ENCODE measurements at places on chromosomes 6 and 20.

GRCh38 chr6:45512717-45513116 lies 135.0 kb upstream of the SUPT3H start:
- no peak for DNase-seq

- DNase-seq, result peak; percentile 84
Observed at GRCh38 chr20:47792021-47792618, 6.8 kb upstream of the SULF2 start.

DNA sequence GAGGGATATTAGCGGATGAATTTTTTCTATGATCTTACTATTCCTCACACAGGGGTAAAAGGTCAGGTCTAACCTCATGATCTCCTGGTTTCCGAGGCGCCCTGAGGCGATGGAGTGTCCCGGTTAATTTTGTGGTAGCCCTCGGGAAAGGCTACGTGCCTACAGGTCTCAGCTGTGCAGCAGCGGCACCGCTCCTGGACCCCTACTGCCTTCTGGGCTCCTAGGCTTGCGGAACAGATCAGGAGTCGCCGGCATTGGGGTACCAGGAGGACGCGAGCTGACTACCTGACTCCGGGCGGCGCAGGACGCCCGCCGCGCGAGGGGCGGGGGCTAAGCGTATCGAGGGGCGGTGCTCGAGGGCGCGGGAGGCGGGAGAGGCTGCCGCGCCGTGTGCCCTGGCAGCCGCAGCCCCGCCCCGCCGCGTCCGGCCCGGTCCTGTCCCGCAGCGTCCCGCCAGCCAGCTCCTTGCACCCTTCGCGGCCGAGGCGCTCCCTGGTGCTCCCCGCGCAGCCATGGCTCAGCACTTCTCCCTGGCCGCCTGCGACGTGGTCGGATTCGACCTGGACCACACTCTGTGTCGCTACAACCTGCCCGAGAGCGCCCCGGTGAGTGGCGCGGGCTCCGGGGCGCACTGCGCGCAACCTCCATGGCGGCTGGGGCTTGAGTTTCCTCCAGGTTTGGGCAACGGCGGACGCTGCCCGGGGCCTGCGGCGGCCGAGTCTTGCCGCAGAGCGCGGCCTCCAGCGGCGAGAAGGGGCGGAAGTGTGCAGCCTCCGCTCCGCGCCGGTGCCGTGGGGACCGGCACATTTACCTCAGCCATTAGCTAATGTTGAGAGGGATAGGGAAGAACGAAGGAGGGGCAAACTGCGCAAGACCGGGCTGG lies at the start of gene NT5DC1:
TSS of gene NT5DC1 (plus strand) at position 435 of the 883 bp plus-strand sequence. CDS start at position 513, 78 bp downstream.
- peak; percentile 83 for DNase-seq

- no peak for DNase-seq
Observed at GRCh38 chr20:15645816-15646215, 927.4 kb downstream of the KIF16B start.

GRCh38 chr6:141326925-141327324 lies 805.8 kb upstream of the GJE1 start:
- no peak for DNase-seq

GRCh38 chr6:110618591-110619267 lies 142.3 kb upstream of the SLC22A16 start:
- no peak for DNase-seq

DNA sequence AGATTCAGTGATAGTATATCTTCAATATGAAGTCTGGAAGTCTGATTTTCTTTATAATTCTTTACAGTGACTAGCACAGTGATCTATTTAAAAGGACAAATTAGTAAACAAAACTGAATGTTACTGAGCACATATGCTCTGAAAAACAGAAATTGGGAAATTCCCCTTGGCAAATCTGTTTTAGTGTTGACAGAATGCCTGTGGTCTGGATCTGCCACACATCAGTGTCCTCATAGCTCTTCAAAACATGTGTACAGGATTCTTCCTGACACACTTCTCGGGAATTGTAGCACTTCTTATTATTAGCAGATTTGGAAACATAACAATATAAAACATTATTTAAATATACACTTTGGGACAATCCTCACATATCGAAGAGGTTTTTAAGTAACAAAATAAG lies 354.3 kb downstream of the COL12A1 start:
- no peak for DNase-seq

GRCh38 chr6:95366414-95366813 lies 210.9 kb upstream of the MANEA start:
- no peak for DNase-seq

DNA sequence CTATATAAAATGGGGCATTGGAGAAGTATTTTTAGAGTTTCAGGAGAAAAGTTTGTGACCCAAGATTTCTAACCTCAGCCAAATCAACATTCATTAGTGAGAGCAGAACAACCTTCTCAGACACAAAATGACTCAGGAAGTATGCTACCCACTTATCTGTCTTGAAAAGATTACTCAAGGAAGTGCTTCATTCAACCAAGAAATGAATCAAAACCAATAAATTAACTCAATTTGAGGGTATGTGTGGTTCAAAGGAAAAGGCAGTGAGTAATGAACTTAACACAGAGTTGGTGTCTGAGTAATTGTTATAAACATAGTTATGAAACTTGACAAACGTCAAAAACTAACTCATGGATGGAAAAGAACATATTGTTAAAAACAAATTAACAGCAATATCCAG lies 227.6 kb downstream of the HAO1 start:
- no peak for DNase-seq

DNA sequence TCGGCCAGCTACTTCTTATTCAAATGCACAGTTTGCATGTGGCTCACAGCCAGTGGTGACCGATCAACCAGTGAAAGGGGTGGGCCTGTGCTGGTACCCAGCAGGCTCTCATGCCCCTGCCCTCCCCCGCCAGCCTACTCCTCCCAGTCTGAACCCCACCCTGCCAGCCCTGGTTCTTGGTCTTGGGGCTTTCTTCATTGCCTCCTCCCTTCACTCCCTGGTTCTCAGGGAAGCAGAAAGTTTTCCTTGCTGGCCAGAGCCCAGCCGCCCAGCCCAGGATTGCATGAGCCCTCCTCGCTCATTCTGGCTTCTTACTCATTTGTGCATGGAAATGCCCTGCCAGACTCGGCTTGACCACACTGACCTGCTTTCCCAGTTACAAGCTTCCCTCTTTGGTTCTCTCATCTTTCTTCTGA lies 40.8 kb downstream of the KCNK17 start:
- no peak for DNase-seq

GRCh38 chr6:14278446-14278845 lies 160.9 kb downstream of the CD83 start:
- no peak for DNase-seq

GRCh38 chr6:45915780-45916468 lies 99.7 kb downstream of the CLIC5 start:
- no peak for DNase-seq

- no peak for DNase-seq
Observed at GRCh38 chr6:1910621-1911407, 301.1 kb downstream of the FOXC1 start.

GRCh38 chr6:111605100-111605751 lies 452 bp downstream of the TRAF3IP2 start:
- DNase-seq, result peak; percentile 80

DNA sequence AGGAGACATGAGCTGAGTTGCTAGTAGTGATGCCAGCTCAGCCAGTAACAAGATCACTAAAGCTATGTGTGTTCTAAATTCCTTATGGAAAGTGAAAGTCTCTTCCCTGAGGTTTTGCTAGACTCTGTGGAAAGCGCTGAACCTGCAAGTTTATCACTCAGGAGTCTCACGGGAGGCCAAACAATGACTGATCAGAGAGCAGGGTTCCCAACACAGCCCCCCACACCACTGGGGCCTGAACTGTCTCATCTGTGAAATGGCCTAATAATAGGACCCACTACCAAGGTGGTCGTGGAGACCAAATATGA lies 19.9 kb downstream of the ACSS1 start:
- no peak for DNase-seq

DNA sequence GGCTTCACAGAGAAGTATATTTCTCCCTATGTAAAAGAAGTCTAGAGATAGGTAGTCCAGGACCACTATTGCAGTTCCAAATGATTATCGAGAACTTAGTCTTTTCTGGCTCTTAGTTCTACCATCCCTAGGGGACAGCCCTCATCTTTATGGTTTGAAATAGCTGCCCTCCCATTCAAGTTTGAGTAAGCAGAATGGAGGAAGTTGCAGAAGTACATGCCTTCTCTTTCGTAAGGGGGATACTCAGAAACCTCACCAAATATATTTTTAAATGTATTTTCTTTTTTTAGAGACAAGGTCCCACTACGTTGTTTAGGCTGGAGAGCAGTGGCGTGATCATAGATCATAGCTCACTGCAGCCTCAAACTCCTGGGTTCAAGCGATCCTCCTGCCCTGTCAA lies 236.8 kb upstream of the RREB1 start:
- DNase-seq, result no peak

DNA sequence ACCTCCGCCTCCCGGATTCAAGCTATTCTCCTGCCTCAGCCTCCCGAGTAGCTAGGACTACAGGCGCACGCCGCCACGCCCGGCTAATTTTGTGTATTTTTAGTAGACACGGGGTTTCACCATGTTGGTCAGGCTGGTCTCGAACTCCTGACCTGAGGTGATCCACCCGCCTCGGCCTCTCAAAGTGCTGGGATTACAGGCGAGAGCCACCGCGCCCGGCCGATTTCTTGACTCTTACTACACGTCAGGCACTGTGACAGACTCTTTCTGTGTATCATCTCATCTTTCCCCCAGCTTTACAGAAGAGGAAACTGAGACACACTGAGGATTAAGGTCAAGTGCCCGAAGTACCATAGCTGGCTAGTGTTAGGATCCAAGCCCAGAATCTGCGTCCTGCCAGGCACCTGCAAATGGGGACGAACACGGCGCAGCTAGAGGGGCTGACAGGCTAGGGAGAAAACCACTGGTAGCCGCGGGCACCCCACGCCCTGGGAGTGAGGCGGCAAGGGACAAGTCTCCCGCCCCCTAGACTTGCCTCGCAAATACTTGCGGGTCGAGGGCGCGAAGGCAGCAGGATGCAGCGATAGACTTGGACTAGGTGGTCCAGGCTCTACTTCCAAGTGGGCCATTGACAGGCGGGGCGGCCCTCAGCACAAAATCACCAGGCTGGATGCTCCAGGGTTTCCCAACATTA lies 1.1 kb upstream of the TAF8 start:
- DNase-seq, result no peak

DNA sequence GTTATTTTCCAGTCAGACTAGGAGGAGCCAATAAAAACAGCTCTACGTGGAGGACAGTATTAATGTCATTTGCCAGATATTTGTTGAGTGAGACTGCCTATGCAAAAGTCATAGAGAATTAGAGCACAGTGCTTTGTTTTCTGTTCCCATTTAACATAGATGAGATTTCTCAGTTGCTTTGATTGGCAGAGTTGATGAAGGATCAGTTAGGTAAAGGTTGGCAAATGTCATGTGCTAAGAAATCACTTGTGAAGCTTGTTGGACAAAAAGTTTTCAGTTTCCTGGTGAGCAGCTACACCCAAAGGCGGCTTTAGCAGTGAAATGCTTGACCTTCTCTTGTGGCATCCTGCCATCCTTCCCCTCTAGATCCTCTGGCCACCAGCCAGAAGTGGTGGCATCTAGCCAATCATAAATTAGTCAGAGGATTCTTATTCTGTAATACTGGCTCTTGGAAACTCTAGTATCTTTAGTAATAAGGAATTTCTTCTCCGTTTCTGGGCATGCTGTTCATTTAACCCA lies 37.0 kb downstream of the BCKDHB start:
- DNase-seq, result peak; percentile 90

DNA sequence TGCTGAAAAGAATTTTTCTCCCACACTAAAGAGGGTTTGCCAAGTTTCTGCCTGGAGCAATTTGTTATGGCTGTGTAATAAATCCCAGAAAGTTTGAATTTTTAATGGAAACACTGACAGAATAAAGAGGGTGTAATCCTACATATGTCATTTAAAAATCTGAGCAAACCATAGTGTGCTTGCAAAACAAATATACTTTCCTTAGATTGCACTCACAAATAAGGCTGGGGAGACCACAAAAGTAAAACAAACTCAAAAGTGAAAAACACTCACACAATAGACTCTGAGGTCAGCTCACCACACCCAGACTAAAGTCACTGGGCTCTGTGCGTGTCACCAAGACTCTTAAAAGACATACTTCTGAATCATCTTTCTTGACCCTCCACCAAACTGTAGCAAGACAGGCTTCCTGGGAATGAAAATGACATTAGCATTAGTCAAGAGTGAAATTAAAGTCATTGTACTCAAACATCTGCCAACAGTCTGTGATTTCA lies 4.8 kb upstream of the ATXN1 start:
- no peak for DNase-seq

DNA sequence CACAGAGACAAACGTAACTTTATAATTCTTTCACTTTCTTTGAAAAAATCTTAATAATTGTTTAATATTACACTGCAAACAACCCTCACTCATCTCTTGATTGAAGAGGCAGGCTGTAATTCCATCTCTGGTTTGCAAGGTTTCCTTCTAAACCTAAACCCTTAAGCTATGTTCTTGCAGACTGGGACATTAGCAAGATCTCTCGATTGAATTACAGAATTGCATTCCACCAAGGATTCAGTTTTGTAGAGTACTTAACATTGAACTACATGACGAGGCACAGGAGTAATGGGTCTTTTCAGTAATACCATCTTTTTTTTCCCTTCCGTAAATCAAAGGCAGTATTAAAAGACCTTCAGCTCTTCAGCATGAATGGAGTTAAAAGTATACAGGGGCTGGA lies 111.6 kb upstream of the EEF1E1 start:
- DNase-seq, result no peak

DNA sequence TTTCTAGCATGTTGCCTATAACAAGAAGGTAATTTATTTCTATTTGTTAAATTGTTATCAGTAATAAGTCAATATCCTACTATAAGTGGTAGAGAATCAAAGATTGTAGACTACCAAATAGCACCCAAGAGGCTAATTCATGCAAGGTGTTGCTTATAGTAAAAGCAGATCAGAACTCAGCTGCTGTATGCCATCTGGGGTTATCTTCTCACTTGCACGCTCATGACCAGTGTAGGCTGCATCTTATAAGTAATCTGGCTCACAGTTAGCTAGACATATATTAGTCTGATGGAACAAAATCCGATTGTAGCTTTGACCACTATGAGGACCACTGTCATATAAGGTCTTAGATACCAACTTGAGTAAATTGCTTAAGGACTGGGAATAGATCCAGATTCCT lies 17.0 kb downstream of the TOP1 start:
- no peak for DNase-seq

DNA sequence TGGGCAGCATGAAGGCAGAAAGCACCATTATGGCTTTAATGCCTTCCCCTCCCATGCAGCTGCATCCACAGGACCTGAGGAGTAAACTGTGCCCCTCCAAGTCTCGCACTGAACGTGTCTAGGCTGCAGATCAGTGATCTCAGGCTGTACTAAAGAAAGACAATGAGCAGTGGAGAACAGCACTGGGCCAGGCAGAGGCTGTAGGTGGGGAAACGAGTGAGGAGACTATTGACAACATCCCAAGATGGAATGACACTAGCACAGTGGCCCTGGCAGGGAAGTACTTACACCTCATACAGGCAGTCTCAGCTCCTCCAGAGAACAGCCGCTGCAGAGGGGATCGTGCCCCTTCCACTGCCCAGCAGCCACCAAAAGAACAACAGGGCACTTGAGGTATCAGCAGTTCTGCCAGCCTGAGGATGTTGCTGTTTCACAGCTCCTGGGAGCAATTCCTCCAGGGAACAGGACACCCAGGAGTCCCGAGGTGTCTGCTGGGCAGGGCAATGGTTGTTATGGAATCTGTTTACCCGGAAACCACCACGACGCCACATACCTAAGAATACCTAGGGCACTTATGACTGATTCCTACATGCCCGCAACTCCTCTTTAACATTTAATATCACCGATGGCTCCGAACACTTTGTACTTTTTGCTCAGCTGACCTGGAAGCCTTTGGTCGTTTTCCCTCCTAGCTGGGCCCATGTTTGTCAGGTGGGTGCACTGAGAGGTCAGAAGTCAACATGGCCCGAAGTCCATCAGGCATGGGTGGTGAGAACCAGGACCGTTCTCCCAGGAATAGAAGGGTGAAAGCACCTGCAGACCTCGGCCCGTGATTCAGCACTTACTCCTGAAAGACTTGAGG lies 79.1 kb downstream of the SLC22A23 start:
- DNase-seq, result no peak
